ENCODE measurements at places on chromosomes 4 and X.

GRCh38 chrX:134537179-134537955 lies 77.4 kb downstream of the HPRT1 start:
- no peak for DNase-seq

DNA sequence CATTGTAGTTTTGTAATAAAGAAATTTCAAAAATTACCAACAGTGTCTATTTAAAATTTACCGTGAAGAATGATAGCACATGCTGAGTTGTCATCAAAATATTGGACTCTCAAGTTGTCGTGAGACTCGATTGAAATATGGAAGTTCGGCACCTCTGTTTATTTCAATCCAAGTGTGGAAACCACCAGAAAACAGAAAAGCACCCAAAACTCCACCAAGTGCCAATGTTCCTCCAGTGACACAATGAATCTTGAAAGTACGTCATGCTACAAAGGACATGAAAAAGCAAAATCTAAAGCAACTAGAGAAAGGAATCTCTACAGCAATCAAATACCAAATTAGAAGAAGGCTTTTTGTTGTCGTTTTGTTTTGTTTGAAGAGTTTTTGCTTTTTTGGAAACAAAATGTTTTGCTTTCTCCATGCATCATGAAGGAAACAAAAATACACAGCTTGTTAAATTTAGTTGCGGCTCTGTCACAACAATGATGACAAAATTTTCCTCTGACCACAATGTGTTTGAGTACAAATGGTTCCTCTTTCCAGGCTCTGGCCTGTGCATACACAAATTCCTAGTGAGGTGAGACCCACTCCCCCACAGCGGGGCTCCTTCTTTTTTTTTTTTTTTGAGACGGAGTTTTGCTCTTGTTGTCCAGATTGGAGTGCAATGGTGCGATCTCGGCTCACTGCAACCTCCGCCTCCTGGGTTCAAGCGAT lies 9.6 kb upstream of the IL13RA1 start:
- no peak for DNase-seq

DNA sequence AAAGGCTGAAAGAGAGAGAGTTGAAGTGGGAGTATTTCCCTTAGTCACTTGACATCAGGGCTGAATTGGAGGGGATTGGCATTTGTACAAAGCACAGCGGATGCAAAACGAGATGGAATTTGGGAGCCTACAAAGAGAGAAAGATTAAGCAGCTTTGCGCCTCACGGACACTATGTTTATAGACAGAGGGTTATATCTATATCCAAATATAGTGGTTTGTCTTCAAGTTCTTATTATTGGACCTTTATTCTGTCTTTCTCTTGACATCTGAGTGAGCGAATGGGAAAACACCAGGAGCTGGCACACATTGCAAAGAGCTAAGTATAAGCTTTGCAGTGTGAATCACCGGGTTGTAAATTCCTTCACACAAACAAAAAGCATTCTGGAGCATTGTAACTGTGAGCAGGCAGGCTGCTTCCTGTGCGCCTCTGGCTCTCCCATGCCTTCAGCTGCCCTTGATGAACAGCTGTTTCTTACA lies 500.2 kb downstream of the STIM2 start:
- DNase-seq, result no peak

- DNase-seq, result no peak
Measured at GRCh38 chr4:114598191-114599121, at the start of gene UGT8. UGT8 (plus strand) TSS chr4:114598807; CDS start chr4:114622881, 24,074 bp downstream.
